C1 segment of cervical spinal cord (tissue), 14 donors: ENCODE measurements at places on chromosomes 3 and 15.

DNA sequence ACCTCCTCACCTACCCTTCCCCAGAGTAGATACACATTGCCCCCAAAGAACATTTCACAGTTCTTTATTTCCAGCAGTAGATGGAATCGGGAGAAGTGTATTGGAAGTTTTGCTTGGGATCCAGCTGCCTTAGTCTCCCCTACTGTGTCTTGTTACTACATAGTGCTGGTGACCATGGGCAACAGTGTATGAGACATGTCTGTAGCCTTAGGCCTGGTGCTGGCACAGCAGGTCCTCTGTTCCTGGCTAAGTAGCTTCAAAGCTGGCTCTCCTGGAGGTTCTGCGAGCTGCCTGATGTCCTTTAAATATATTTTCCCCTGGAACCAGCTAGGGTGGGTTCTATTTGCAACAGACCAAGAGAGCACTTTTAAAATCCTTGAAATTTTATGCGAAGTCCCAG, 174.7 kb downstream of the THSD4 start:
- DNase-seq = no peak

GRCh38 chr15:81012588-81012987, 11.9 kb downstream of the TLNRD1 start:
- DNase-seq = no peak

GRCh38 chr3:51099794-51100535, 285.1 kb upstream of the MANF start:
- DNase-seq = no peak

- no peak for DNase-seq
Observed at GRCh38 chr3:157589211-157589610, 86.0 kb upstream of the VEPH1 start.

DNA sequence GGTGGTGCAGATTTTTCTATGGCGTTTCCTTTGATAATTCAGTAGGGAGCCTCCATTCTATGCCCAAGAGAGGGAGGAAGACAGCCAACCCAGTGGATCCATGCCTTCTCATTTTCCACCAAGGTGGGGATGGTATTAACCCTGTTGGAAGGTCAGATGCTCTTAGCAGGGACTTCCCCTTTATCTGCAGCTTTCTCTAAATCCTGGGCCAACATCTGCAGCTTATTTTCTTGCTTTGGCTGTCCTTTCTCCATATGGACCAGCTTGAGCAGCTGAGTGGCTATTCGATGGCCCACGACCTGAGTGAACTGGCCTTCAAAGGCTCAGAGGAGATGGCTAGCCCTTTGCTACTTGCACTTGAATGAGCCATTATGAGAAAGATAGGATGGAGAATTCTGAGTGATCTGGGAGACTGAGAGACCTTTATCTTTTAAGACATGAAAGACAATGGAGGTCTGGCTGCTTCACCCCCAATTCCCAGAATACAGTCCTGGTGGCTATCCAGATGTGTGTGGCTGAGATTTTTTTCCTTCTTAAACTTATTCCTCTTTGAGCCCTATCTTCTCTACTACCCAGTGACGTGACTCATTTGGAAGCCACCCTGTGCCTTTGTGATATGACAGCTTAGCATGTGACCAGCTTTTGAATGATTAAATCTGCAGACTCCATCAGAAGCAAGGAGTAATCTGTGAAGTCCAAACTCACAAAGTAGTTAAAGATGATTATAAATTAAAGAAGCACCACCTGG, 39.6 kb upstream of the TRAK1 start:
- no peak for DNase-seq

GRCh38 chr3:61943975-61944374, 382.6 kb downstream of the PTPRG start:
- no peak for DNase-seq

- DNase-seq = no peak
Observed at GRCh38 chr3:8816106-8816505, 46.7 kb upstream of the OXTR start.

- no peak for DNase-seq
Observed at GRCh38 chr15:63870043-63870394, 36.3 kb upstream of the HERC1 start.

- no peak for DNase-seq
Observed at GRCh38 chr3:176378789-176379188, 818.5 kb downstream of the TBL1XR1 start.

GRCh38 chr3:111538681-111539083, 3.3 kb upstream of the CD96 start:
- no peak for DNase-seq

GRCh38 chr3:187667526-187667925, 2.7 kb downstream of the SST start:
- no peak for DNase-seq

DNA sequence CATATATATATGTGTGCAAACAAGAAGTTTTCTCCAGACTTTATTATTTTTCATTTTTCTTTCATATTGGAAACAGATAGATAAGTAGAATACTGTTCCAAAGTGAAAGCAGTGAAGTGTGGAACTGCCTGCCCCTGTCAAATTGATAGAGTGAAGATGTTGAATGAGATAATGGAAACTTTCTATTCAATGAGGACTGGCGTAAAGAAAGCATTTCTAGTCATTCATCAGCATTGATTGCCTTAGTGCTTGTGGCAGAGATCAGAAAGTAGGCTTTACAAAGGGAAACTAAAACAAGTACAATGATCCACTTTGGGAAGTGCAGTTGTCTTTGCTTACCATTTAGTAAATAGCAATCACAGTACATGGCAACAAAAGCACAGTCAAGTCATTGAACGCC, 300.0 kb downstream of the CADM2 start:
- no peak for DNase-seq

GRCh38 chr3:170724599-170725280, 138.9 kb upstream of the SLC7A14 start:
- DNase-seq = no peak

- DNase-seq = no peak
Observed at GRCh38 chr15:76912430-76912829, 7.3 kb upstream of the SCAPER start.

- no peak for DNase-seq
Observed at GRCh38 chr3:193333229-193333628, 45.3 kb downstream of the ATP13A5 start.

DNA sequence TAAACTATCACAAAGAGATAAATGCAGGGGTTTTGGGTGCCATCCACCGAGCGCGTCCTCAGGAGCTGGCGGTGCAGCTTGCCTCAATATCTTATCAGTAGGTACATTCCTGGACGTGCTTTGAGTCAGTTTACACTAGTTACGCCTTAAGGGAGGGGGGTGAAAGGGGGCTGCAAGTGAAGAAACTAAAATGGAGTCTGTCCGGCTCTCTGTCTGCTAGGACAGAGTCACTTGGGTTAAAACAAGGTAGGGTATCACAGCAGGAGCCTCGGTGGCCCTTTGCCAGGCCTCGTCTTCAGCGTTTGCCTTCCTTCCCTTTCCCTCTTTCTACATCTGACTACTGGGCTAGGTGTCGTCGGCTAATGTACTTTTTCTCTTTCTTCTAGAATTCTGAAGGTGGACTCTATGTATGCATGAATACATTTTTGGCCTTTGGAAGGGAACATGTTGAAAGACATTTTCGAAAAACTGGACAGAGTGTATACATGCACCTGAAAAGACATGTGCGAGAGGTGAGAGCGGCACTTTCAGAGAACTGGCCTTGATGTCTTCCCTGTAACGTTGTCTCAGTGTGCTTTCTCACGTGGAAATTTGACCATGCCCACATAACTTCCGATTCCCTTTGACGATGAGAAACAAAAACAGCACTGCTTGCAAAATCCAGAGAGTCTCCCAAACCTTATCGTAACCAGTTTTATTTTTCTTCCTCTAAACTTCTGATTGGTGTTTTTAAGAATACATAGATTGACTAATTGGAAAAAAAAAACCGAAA, 28.8 kb downstream of the USP13 start:
- no peak for DNase-seq

GRCh38 chr3:54321520-54321919, 199.2 kb downstream of the CACNA2D3 start:
- no peak for DNase-seq

GRCh38 chr3:184814214-184814613, 2.2 kb downstream of the VPS8 start:
- DNase-seq = no peak

DNA sequence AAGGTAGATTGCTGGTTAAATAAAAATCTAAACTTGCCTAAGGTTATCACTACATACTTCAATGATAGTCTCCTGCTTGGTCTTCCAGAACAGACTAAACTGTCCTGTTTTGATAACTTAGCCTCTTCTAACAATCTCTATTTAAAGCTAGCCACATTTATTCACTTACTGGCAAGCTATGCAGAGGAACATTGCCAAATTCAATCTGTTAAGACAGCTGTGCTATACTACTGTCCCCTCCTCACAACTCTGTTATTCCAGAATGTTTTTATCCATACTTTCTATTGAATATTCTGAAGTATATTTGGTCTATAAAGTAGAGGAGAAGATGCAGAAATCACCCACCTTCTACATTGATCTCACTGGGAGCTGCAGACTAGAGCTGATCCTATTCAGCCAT, 594.0 kb upstream of the CCDC54 start:
- DNase-seq = no peak

GRCh38 chr3:11928381-11928780, 75.8 kb upstream of the SYN2 start:
- DNase-seq = no peak

DNA sequence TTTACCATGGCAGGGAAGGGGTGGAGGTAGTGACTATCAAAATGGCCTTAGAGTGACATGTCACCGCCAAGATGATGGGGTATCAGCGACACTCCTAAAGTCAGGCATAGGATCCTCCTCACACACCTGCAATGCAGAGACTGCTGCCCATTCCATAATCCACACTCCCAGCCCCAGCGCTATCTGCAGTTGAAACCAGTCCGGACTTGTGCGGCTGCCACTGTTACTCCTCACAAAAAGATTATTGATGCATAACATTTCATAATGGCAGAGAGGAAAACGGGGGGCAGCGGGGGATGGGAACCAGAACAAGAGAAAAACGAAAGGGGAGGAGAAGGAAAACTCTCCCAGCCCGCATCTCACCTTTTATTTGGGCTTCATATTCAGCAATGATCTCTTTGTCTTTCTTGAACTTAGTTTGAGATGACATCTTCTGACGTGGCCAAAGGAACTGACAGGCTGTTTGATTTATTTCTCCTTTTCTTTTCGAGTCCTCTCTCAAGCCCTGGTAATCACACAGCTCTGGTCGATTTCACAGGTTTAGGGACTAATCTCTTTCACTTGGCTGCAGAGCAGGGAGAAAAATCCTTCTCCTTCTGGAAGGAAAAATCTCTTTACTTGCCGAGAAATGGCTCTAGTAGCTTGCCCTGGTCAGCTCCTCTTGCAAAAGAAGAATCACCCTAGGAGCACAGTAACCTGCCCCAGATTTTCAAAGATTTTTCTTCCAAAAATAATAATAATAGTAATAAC, 749 bp downstream of the SRGAP3 start:
- DNase-seq = peak; percentile 37

DNA sequence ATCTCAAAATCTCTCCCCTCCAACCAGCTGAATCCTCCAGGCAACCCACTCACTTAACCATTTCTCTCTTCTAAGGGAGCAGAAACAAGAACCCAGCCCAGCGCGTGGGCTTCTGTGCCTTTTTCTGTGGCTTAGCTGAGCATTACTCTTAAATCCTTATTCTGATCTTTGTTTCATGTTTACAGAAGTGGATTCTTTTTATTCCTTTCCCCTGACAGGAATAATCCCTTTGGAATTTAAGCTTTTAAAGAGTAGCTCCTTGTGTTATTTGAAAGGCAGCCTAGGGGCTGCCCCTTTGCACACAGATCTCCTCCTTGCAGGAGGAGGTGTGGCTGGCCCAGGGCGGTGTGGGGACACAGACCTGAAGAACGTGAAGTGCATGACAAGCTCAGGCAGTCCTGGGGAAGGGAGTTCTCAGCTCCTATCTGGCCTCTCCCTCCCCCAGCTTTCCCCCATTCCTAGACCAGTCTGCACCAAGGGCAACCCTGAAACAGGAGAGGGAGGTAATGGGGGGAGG, 77.1 kb upstream of the UBE2E1 start:
- no peak for DNase-seq

DNA sequence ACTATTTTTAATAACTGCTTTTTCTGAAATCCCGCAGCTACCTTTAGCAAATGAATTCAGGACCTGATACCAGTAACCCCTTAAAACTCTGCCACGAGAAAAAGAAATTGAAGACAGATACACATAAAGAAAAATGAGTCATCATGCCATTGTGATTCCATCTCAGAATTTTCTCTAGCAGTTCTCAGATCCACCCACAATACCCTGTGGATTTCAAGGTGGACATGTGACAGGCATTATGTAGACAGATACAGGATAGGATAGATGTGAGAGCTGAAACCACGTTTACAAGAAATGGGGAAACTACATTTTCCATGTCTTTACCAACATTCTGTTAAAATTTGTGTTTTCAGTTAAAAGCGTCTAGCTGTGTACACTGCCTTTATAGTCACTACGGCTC, 291.9 kb upstream of the NR2F2 start:
- DNase-seq = no peak

GRCh38 chr3:106299300-106300098, 430.7 kb upstream of the CBLB start:
- DNase-seq = no peak

- DNase-seq = no peak
Observed at GRCh38 chr3:71998995-71999673, 214.2 kb upstream of the PROK2 start.

DNA sequence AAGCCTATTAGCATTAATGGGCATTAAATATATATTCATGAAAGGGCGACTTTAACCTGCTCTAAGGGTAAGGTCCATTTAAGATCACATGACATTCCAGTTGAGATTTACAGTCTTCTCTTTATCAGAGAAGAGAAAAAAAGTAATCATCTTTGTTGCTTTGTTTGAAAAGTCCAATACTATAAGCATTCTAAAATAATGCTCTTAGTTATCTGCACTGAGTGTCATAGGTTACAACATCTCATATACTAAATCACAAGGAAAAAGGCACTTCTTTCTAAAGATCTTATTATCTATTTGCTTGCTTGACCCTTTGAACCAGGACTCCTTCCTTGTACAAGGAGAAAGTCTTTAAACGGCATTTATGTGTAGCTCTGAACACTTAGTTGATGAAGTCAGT, 1.4 kb downstream of the TMEM207 start:
- DNase-seq = no peak

- DNase-seq = no peak
Observed at GRCh38 chr3:193711964-193712598, 119.1 kb downstream of the OPA1 start.

- DNase-seq = no peak
Observed at GRCh38 chr3:120177151-120177550, 82.9 kb upstream of the GSK3B start.

GRCh38 chr3:97181704-97182103, 367.3 kb downstream of the EPHA6 start:
- no peak for DNase-seq

GRCh38 chr15:29122506-29122905, 147.1 kb downstream of the NSMCE3 start:
- no peak for DNase-seq

GRCh38 chr3:151345859-151346258, 16.5 kb upstream of the P2RY13 start:
- DNase-seq = no peak

GRCh38 chr3:25171897-25172296, 256.2 kb upstream of the RARB start:
- DNase-seq = no peak

GRCh38 chr3:118991775-118992174, 42.9 kb downstream of the IGSF11 start:
- peak; percentile 49 for DNase-seq
